ENCODE measurements at places on chromosomes 16 and 17. TPM values are rescaled to one million over a fixed set of nuclear protein-coding genes. Genes with fewer than 3 reads are reported as not detected.

The PTX4 gene
- 0.58 TPM for total RNA-seq

The TNFSF13 gene
- 32.5 TPM for total RNA-seq

DNA sequence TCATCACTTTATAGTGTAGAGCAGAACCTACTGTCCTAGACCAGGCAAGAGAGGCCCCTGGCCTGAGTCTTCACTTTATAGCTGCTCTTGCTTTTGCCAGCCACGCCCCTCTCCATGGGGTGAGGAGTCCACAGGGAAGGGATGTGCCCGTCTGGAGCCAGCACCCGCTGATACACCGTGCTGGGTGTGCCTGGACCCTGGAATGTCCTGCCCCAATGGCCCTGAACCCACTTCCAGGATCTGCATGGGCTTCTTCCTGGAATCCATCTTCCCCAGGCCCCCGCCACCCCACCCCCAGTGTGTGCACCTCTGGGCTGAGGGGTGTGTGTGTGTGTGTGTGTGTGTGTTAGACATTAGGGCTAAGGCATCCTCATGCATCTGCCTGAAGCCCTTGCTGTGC is 44.9 kb downstream of the MEOX1 start:
- DNase-seq: no peak

DNA sequence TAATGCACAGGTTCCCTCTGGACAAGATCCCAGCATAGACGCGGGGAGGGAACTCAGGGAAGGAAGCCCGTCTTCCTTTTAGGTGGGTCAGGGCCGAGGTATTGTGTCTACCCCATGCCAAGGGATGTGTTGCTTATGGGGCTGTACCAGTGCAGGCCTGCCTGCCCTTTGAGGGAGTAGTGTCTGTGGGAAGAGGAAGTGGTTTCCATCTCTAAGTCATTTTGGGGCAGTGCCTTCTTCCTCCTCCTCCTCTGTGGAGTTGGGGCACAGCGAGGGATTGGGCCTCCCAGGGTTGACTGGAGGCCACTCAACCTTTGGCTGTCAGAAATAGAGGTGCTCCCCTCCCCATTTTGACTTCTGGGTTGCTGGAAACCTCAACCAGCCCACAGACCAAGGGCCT is 26.5 kb downstream of the GJD3 start:
- no peak for DNase-seq

The RPL38 gene
- total RNA-seq: 716 TPM

DNA sequence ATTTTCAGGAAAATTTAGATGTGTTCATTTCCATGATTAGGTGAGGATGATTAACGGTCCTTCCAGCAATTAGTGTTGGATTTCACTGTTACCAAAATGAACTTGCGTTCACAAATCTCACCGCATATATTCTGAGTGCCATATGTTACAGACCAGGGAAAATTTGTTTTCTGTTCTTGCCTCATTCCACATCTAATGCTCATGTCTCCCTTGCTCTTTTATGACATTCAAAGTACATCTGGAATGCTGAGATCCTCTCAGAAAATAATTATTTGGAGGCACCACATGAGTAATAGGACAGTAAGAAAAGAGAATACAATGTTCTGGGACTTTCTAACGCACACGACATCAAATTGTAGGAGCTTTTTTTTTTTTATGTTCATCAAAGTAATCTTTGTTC is 406.5 kb downstream of the SHISA9 start:
- DNase-seq: no peak

- DNase-seq: no peak
Observed at GRCh38 chr17:16923904-16924695, 47.8 kb downstream of the TNFRSF13B start.

- DNase-seq: no peak
Observed at GRCh38 chr16:64711026-64711425, 410.8 kb downstream of the CDH11 start.

GRCh38 chr17:5329784-5330557 is 47.9 kb downstream of the RABEP1 start:
- DNase-seq: no peak

DNA sequence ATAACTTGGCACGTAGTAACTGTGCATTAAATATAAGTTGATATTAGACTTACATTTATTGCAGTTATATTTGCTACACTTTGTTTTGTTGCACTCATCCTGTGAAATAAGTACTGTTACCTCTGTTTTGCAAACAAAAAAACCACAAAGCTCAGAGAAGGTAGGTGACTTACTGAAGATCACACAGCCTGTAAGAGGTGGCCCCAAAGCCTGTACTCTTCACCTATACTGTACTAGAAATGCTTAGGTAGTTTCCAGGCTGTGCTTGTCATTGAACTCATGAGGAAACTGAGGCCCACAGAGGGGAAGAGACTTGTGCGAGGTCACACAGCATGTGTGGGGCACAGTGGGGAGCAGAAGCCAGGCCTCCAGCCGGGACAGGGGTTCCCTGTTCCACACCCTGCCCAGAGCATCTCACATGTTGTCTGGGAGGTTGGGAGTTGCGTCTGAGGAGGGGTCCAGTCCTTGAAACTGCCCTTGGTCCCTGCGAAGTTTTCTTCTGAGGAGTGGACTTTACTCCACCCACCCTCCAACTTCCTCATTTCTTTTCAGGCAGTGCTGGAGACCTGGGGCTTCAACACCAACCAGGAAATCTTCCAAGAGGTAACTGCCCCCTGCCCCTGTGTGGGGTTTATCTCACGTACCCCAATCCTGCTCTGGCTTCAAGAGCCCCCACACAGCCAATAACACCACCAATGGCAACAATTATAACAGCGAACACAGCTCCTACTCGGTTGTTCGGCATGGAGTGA is 13.0 kb downstream of the CETP start:
- DNase-seq: no peak

- DNase-seq: no peak
Observed at GRCh38 chr17:6901086-6901485, 69.6 kb upstream of the TEKT1 start.

The CCL17 gene
- total RNA-seq: not detected

- DNase-seq: no peak
Observed at GRCh38 chr17:39943702-39944392, 16.3 kb downstream of the LRRC3C start.

The LAT gene
- total RNA-seq: 1.4 TPM

The PNMT gene
- total RNA-seq: 366 TPM

DNA sequence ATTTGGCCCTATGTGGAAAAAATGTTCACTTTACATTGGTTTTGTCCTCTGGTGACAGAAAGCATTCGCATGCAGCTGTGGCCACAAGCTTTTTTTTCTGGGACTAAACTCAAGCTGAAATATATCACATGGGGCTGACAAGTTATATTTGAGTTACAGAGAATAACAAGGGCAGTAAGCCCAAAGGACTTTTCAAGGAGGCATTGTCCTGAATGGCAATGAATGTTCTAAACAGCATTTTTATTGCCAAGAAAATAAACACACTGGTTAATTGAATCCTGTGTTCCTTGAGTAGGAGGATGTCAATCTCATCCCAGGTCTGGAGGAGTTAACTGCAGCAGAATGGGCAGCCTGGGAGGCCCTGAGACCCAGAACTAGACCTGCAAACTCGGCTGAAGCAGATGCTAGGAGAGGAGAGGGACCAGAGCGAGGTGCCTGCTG is 114.5 kb downstream of the COPRS start:
- no peak for DNase-seq

The TRIM72 gene
- not detected for total RNA-seq

- no peak for DNase-seq
Observed at GRCh38 chr17:46064460-46064859, 65.4 kb downstream of the STH start.

The PRAC1 gene
- not detected for total RNA-seq

- DNase-seq: no peak
Observed at GRCh38 chr17:50214976-50215760, 13.7 kb upstream of the COL1A1 start.

The HOXB9 gene
- not detected for total RNA-seq

- peak; percentile 57 for DNase-seq
Observed at GRCh38 chr16:4972938-4973587, 14.9 kb downstream of the SEC14L5 start.

The CHST5 gene
- not detected for total RNA-seq

The SLC38A8 gene
- not detected for total RNA-seq

- DNase-seq: peak; percentile 58
Observed at GRCh38 chr17:53032861-53033271, 789.9 kb upstream of the KIF2B start.
